ENCODE measurements at places on chromosomes 1 and 21.

DNA sequence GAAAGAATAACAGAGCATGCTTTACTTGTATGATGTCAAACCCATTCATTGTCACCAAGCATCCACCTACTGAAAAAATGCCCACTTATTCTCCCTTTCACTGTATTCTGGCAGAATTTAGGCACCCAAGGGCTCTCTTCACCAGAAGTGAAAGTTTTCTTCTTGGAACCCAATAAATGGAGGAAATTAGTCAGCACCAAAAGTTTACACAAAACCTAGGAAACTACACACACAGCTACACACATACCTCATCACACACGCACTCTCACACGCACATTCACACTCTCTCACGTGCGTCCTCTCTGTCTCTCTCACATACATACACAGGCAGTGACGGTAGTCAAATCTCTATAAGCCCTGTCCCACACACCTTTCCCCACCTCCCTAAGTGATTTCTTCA is 37.6 kb downstream of the MCOLN2 start:
- DNase-seq: no peak

- DNase-seq: no peak
These were observed 4.9 kb upstream of the ABCD3 start for GRCh38 chr1:94413311-94413710.

DNA sequence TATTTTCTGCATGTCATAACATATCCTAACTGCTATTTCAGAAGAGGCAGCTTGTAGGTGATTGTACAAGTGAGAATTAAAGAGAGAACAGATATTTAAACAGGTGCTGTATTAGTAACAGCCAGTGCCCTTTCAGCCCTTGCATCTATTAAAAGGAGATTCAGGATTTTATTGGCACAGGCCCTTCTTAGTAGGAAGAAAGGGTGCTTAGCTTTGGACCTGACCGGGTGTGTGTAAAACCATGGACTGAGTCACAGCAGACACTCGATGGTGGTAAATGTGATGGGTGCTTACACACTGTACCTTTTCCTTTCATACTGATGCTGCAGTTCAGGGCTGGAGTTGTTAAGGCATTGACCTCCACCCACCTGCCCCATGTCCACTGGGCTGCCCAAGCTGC is 12.7 kb upstream of the CD101 start:
- DNase-seq: no peak

DNA sequence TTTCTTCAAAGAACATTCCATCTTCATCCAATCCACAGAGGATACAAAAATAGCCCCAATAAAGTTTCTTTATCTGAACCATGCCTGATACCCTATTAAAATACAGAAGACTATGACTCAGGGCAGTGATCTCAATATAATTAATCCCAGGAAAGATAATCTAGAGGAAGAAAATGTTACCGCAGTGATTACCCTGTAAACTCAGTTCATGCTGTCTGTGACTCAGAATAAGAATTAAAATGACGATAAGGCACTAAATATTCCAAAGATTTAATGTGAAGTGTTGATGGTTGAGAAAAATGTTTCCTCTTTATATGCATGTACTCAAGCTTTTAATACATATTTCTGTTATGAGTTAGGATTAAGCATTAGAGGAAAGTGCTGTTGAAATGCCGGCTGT is 88.6 kb upstream of the LYPLAL1 start:
- DNase-seq: no peak

DNA sequence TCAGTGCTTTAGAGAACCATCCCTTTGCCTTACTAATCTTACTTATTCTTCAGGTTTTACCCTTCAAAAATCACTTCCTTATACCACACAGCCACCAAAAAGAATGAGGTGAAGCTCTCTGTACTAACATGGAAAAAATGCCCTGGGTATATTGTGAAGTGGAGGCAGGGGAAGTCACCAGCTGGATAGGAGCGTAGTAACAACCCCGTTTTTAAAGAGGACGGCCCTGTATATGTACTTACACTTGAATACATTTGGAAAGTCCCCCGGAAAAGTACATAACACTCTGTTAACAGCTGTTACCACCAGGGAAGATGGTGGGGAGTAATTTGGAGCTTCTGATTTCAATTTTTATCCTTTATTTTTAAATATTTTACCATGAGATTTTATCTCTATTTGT is 28.2 kb upstream of the KHDRBS1 start:
- DNase-seq: no peak

DNA sequence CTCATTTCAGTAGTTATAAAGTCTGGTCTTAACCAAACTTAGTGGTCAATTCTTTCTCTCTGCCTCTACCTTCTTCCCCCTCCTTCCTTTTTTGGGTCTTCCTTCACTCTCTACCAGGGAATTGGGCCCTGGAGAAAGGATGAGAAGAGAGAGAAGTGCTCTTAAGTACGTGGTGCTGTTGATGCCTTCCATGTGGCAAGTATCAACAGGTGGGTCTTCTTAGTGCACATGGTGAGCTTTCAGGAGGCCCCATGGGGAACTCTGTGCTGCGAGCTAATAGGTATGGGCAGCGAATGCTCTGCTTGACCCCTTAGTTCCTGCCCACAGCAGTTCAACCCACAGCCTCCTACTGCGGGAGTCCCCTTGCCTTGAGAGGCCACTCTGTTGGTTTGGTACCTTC is 39.4 kb upstream of the LMX1A start:
- no peak for DNase-seq

- no peak for DNase-seq
These were observed 99.9 kb upstream of the TLR5 start for GRCh38 chr1:223242971-223243370.

GRCh38 chr1:31991182-31991581 is 22.5 kb upstream of the KHDRBS1 start:
- no peak for DNase-seq

DNA sequence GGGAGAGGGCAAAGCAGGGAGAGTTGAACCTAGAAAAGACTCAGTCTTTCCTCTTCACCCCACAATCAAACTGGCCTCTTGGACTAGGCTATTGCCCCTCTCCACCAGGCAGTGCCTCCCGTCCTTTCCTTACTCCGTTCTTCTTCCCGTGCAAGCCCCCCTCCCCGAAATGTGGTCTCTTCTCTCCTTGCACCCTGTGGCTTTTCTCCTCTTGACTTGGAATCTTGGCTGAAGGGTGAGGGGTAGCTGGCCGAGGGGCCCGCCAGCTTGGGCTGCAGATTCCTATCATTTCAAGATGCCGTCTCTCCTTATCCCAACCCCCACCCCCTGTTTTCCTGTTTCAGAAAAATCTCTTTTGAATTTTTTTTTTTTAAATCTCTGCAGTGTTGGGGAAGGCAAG is 1.6 kb downstream of the WNT2B start:
- DNase-seq: no peak

DNA sequence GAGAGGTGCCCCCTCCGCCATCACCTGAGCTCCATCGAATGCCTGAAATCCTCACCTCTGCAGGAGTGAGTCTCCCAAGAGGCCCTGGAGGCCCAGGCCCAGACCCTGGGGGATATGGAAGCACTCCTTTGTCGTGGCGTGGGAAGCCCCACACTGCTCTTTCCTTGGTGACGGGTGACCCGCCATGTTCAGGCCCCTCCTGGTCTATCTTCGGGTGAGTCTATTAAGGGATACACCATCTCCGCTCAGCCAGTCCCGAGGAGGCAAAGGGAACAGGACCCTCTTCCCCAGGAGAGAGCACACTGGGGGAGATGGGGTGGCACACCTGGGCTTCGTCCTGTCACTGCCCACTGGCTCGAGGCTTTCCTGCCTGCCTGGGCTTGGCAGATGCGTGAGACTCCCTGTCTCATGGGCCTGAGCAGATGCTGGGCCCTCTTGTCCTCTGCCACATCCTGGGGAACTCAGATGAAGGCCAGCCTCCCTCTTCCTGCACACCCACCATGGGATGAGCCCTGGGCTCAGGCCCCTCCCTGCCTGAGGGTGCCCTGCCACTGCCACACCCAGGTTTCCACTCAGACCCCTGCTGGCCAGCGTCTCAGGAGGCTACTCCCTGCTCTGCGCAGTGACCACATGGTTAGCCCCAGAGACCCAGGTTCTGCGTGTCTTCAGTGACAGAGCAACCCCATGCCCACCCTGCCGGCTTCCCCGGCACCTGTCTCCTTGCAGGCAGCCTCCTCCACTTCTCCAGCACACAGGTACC is 3.8 kb upstream of the NPHP4 start:
- no peak for DNase-seq

- DNase-seq: no peak
These were observed 11.2 kb downstream of the CSRP1 start for GRCh38 chr1:201495551-201496295.

DNA sequence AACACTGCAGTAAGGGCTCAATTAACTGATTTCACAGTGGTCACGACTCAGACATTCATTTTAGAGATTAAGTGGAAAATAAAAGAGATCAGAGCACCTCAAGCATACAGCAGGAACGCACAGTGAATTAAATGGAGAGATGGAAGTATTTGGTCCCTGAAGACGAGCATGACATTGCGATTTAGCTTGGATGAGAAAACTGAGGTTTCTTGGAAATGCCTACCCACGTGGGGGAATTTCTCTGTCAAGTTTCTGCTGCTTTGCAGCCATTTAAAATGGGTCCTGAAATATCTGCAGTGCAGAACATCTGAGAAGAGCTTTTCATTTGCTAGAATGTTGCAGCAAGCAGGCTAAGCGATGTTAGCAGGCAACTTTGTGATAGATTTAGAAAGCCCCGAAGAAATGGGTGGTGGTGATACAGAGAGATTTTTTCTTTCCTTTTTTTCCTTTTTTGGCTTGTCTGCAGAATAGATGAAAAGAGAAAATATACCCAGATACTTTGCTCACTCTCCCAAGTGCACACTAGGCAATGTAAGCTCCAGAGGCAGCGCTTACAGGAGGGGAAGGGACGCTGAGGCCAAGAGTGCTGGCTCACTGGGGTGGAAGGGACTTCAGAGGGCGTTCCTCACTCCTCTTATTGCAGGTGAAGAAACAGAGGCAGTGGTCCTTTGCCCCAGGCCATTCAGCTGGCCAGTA is 258.0 kb downstream of the KCNJ6 start:
- DNase-seq: no peak

- DNase-seq: no peak
These were observed 76.4 kb downstream of the GDAP2 start for GRCh38 chr1:117852853-117853553.

DNA sequence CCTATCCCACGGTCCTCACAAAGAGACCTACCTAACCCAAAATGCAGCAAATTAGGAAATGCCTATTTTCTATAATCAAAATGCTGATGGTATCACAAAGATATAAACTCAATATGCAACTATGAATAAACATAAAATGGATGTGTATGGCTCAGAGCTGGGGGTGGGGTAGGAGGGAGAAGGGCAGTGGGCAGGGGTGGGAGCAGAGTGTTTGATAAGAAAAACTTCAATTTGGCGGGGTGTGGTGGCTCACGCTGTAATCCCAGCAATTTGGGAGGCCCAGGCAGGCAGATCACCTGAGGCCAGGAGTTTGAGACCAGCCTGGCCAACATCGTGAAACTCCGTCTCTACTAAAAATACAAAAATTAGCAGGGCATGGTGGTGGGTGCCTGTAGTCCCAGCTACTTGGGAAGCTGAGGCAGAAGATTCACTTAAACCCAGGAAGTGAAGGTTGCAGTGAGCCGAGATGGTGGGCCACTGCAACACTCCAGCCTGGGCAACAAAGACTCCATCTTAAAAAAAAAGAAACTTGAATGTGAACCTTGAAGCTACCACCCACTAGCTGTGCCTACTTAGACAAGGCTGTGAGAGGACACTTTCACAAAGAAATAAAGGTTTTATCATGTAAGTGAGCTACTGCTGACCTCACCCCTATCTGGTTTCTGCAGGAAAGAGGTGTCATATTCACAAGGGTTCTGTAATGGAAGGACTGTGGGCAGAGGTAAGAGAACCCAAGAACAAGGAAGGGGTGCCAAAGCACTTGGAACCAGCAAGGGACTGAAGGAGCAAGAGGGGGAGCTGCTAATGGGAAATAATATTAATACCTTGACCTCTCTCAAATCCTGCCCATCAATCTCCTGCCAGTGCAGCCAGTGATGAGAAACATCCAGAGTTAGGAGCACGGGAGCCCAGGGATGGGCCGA is 53.0 kb downstream of the HLCS start:
- DNase-seq: no peak

GRCh38 chr1:227437495-227438008 is 119.3 kb upstream of the CDC42BPA start:
- no peak for DNase-seq

DNA sequence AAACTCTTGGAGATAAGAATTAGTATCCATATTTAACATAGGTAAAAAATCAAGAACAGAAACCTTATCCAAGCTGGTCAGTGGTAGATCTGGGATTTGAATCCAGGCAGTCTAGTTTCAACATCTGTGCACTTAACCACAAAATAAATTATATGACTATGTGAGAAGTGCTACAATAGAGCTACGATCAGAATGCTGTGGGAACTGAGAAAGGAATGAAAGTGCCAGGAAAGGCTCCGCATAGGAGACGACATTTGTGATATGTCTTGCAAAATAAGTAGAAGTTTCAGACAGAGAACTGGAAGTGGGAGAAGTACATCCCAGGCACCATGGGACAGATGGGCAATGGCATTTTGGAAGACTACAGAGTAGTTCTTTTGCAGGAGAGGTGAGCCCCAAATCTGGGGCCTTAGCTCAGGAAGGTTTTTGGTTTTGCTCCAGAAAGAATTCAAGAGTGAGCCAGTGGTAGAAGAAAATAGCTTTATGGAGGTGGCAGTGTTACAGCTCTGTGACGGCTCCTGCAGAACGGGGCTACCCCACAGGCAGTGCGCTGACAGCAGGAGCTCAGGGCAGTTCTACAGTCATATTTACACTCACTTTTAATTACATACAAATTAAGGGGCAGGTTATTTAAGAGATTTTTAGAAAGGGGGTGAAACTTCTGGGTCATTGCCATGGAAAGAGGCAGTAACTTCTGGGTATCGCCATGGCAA is 25.5 kb upstream of the GJA5 start:
- no peak for DNase-seq

GRCh38 chr21:27429710-27430341 is 462.9 kb upstream of the ADAMTS5 start:
- DNase-seq: no peak

DNA sequence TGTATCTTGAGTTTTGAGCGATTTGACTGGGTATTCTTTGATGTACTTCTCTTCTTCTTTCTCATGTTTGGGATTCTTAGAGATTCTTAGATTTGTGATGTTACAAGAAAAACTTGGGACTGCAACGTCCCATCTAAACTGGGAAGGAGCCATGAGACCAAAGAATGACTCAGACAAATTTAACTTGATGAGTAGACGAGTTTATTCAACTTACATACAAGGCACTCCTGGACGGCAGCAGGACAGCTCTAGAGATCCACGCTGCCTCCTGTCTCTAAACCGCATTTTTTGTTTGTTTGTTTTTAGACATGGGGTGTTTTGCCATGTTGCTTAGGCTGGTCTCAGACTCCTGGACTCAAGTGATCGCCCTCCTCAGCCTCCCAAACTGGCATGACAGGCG is 137.1 kb downstream of the PIK3R3 start:
- DNase-seq: no peak

DNA sequence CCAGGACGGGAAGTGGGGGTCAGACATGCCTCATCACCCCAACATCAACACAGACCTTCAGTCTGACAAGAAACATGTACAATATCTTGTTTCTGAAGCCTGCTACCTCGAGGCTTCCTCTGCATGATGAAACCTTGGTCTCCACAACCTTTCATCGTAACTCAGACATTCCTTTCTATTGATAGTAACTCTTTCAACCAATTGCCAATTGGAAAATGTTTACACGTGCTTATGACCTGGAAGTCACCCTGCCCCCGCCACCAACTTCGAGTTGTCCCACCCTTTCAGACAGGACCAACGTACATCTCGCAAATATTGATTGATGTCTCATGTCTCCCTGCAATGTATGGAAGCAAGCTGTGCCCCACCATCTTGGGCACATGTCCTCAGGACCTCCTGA is 159.5 kb downstream of the ETS2 start:
- DNase-seq: no peak

- DNase-seq: no peak
These were observed 212.2 kb downstream of the SIPA1L2 start for GRCh38 chr1:232417636-232418248.

All from activated CD8-positive, alpha-beta memory T cell treated with anti-CD3 and anti-CD28 coated beads for 1 hour (primary cell).